Breast epithelium (tissue), 4 donors: ENCODE measurements at places on chromosomes 4 and X. TPM values are rescaled to one million over a fixed set of nuclear protein-coding genes. Genes with fewer than 3 reads are reported as not detected.

DNA sequence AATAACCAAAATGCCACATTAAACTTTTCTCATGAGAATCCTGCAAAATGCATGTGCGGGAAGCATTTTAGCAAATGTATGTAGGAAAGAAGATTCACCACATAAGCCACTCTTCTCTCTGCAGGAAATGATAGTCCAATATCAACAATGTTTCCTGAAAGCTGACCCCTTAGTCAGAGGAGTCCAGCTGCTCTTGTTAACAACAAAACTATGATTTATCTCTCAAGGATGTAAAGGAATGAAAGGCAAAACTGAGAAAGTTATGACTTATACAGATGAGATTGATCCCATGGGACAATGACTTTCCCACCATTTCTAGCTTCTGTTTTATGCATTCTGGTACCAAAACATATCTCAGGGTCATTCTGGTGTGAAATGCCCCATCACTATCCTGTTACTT lies 125.0 kb upstream of the EDNRA start:
- H3K27me3 ChIP-seq = no peaks in the 10 kb centered on the region
- H3K4me1 ChIP-seq = no peaks in the 10 kb centered on the region
- DNase-seq = no peak
- no peak overlapping the region for H3K4me3 ChIP-seq
- H3K27ac ChIP-seq = no peak overlapping the region
- no peaks in the 10 kb centered on the region for H3K36me3 ChIP-seq

DNA sequence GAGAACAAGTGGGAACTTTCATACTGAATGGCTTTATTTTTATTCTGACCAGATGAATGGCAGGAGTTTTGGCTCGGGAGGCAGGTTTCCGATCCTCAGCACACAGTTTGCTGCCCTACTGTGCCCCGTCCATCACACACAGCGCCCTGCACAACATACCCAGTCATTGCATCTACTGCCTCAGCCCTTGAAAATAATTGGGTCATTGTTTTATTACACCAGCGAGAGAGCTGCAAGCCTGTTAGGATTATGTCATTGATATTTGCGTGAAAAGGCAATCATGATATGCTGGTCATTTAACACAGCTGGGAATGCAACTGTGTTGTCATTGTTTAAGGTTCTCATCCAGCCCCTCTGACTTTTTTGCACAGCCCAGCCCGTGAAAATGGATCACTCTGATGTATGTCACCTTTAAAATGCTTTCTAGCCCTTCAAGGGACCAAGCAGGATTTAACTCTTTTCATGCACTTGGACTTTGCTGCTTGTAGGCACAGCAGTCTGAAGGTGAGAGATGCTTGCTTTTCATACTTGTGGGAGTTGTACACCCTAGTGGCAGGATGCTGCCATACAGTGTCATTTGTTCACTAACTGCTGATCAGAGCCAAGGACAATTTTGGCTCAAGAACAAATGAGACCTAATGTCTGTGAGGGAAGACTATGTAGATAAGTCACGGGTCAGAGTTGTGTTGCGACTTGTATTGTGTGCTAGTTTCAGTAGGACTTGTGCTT lies 62.3 kb downstream of the RTL9 start:
- H3K4me3 ChIP-seq = no peak overlapping the region
- H3K36me3 ChIP-seq = no peaks in the 10 kb centered on the region
- peaks cover 66% of the 10 kb centered on the region for H3K27me3 ChIP-seq
- no peaks in the 10 kb centered on the region for H3K4me1 ChIP-seq

The DUSP21 gene
- not detected for total RNA-seq

The NPFFR2 gene
- total RNA-seq = not detected

The SH3D19 gene
- 82.9 TPM for total RNA-seq

The VGLL1 gene
- 2.5 TPM for total RNA-seq
